ENCODE measurements at places on chromosomes 4 and X. TPM values are rescaled to one million over a fixed set of nuclear protein-coding genes. Genes with fewer than 3 reads are reported as not detected.

Gene STX18
- polyA plus RNA-seq = 31.8 TPM

Gene USP51
- 4.6 TPM for polyA plus RNA-seq

Gene GAGE13
- polyA plus RNA-seq = not detected

Gene SLITRK4
- 5.0 TPM for polyA plus RNA-seq

Gene ADH7
- 0.19 TPM for polyA plus RNA-seq

Gene AMOT
- polyA plus RNA-seq = 38.1 TPM

Gene SPOCK3
- 1.0 TPM for polyA plus RNA-seq

Gene UGT2B11
- not detected for polyA plus RNA-seq

Gene EDNRA
- 37.8 TPM for polyA plus RNA-seq

Gene RHOH
- polyA plus RNA-seq = 6.5 TPM
